ENCODE measurements at places on chromosomes 12 and 14.

GRCh38 chr12:59118356-59118755 lies 198.1 kb upstream of the LRIG3 start:
- H3K4me1 ChIP-seq: peaks cover 2% of the 10 kb centered on the region
- no peaks in the 10 kb centered on the region for H3K36me3 ChIP-seq
- H3K27ac ChIP-seq: no peak overlapping the region
- no peaks in the 10 kb centered on the region for H3K27me3 ChIP-seq
- no peak overlapping the region for H3K4me3 ChIP-seq
- DNase-seq: no peak

- no peaks in the 10 kb centered on the region for H3K36me3 ChIP-seq
- peaks cover 5% of the 10 kb centered on the region for H3K4me1 ChIP-seq
- H3K27me3 ChIP-seq: no peaks in the 10 kb centered on the region
- H3K27ac ChIP-seq: peak overlapping the region; percentile 23
Observed at GRCh38 chr12:26833743-26834490, 923 bp upstream of the ITPR2 start.

- peak; percentile 64 for DNase-seq
- H3K4me1 ChIP-seq: no peaks in the 10 kb centered on the region
- no peak overlapping the region for H3K27ac ChIP-seq
- H3K36me3 ChIP-seq: no peaks in the 10 kb centered on the region
Observed at GRCh38 chr12:90622431-90622830, 332.5 kb downstream of the CCER1 start.

GRCh38 chr14:55938249-55938791 lies 179.9 kb upstream of the PELI2 start:
- DNase-seq: peak; percentile 58
- no peak overlapping the region for H3K27ac ChIP-seq
- H3K4me1 ChIP-seq: no peaks in the 10 kb centered on the region
- no peaks in the 10 kb centered on the region for H3K27me3 ChIP-seq

Data from fibroblast of lung (primary cell).